Head of caudate nucleus (tissue), 42 donors: ENCODE measurements at places on chromosomes 16 and 17.

DNA sequence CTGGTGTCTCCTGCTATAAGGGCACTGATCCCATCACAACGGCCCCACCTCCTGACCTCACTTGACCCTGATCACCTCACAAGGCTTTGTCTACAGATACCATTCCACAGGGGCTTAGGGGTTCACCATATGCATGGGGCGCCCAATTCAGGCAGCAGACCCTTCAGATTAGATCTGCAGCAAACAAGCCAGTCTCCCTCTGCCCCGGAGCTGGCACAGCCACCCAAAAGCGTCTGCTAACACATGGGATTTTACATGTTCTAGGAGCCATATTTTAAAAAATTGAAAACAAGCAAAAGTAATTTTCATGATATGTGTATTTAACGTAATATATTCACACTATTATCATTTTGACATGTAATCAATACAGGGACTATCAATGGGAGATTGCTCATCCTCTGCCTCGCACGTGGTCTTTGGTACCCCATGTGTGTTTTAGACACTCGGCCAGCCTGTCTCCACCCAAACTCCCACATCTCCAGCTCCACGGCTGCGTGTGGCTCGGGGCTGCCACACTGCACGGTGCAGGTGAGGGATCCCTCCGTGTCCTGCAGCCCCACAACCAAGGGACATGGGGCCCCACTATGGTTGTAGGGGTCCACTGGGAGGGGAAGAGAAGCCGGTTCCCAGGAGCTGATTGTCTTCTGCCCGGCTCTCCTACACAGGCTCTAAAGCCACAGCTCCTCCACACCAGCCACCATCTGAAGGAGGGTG, 107.6 kb downstream of the RBFOX3 start:
- no peak for DNase-seq

GRCh38 chr17:57106107-57106835, 21.2 kb downstream of the AKAP1 start:
- DNase-seq = no peak

DNA sequence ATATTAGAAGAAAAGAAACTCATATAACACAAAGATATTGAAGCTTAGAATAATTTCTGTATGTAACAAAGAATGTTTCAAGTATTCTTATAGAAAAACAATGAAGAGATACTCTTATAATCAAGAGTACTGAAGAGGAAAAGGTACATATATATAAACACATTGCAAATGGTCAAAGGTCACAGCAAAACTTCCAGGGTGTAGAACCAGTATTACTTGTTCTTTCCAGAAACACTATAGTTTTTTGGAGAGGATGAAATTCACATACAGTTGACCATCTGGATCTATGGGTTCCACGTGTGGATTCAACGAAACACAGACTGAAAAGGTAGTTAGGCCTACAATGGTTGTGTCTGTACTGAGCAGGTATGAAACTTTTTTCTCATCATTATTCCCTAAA, 22.6 kb downstream of the PRPSAP1 start:
- no peak for DNase-seq

DNA sequence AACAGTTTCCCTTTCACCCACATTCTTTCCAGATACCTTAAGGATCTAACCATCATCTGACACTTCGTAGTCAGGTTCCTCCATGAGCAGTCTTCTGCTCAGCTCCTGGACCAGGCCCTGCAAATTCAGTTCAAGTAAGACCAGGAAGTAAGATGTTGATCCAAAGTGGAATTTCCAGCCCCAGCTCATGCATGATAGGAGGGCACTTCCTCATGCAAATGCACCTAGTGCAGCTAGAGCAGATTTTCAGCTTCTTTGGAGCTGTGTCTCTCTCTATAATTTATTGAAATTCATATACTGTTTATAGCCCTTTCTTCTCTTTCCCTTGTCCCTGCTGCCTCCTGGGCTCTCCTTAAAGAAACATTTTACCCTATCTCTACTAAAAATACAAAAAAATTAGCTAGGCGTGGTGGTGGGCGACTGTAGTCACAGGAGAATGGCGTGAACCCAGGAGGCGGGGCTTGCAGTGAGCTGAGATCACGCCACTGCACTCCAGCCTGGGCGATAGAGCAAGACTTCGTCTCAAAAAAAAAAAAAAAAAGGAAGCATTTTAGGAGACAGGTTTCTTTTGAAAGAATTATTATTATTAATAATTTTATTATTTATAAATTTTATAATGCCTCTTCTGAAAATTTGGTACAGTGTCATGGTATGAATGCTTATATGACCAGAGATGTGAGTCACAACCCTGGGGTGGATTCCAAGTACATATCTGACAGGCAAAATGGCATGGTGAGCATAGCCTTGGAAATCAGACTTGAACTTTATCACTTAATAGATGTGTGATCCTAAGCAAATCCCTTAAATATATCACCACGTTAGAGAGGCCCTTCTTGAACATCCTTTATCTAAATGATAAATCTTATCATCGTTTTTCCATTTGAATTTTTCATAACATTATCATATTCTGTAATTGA, 94.3 kb downstream of the SSH2 start:
- DNase-seq = no peak

DNA sequence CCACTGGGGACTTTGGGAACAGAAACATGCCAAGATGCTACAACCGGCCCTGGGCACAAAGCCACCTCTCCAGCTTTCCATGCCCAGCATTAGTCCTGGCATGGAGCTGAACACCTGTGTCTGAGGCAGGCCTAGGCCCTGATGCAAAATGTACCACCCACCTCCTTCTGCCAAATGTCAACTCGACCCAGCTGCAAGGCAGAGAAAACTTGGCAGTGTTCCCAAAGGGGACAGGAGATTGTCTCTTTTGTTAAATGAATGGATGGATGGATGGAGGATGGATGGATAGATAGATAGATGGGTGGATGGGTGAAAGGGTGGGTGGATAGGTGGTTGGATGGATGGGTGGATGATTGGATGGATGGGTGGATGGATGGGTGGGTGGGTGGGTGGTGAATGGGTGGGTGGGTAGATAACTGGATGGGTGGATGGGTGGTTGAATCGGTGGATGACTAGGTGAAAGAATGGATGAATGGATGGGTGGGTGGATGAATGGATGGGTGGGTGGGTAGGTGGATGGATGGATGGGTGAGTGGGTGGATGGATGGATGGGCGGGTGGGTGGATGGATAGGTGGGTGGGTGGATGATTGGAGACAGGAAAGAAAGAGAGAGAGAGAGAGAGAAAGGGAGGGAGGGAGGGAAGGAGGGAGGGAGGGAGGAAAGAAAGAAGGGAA, 73.4 kb upstream of the TNRC6C start:
- DNase-seq = no peak

DNA sequence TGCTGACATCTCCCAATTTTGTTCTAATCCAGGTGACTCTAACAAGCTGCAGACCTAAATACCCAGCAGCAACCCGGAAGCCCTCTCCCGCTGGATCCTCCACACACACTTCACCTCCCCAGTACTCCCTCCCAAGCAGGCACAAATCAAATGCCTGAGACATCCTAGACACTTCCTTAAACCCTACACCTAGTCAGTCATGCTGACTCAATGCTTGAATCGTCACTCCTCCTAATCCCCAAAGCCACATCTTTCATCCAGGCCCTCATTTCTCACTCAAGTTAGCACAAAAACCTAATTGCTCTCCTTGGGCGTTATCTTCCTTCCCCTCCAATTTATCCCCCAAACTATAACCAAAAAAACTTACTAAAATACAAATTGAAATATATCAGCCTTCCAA, 32.7 kb downstream of the CMC2 start:
- no peak for DNase-seq

GRCh38 chr17:48636177-48637018, 10.2 kb upstream of the HOXB9 start:
- no peak for DNase-seq

DNA sequence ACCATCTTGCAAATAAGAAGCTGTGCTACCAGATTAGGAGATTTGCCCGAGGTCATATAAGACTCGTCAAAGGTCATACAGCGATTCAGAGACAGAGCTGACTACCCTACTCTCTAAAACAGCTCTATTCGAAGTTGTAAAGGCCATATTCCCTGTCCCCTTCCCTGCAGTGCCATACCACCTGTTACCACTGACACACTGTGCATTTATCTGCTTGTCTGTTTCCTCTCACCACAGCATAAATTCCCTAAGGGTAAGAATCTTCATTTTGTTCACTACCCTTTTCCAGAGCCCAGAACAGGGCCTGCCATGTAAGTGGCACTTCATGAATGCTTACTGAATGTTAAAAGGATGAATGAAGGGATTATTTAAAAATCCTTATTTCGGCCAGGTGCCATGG, 3.4 kb upstream of the KSR1 start:
- no peak for DNase-seq

GRCh38 chr16:56041556-56042140, 149.6 kb upstream of the GNAO1 start:
- DNase-seq = peak; percentile 61

DNA sequence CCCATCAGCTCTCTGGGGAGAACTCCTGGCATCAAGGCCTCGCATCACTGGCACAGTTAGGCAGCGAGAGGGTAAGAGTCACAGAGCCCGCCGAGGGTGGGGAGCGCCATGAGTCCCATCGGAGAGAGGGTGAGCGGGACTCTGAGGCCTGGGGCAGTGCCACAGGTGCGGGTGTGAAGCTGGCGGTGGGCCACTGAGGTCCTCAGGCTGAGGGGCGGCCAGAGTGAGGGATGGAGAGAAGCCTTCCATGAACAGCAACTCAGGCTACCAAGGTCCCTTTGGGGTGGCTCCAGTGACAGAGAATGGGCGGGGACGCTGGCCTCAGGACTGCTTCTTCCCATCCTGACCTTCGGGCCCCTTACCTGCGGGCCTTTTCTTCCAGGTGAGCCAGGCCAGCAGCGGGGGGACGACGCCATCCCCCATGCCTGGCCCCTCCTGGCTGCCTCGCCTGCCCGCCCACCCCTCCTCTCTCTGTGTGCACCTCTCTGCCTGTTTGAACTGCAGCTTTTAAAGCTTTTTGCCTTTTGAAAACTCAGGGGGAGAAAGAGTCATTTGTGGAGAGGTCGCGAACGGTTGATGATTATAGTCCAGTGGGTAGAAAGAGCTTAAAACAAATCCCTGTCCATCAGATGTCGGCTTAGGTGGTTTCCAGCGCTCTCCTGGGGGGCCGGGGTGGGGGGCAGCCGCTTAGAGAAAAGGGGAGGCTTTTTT, 149.3 kb upstream of the GSE1 start:
- no peak for DNase-seq

DNA sequence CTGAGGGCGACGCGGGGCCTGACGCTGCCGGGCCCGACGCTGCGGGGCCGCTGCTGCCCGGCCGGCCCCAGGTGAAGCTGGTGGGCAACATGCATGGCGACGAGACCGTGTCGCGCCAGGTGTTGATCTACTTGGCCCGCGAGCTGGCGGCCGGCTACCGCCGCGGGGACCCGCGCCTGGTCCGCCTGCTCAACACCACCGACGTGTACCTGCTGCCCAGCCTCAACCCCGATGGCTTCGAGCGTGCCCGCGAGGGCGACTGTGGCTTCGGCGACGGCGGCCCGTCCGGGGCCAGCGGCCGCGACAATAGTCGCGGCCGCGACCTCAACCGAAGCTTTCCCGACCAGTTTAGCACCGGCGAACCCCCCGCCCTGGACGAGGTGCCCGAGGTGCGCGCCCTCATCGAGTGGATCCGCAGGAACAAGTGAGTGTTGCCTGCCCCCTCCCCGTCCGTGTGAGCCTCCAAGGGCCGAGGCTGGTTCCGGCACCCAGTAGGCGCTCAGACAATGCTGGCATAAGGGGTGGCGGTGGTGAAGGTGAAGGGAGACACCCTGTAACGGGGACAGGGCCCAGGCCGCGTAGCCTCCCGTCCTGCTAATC, 676 bp downstream of the CPD start:
- DNase-seq = peak; percentile 16

DNA sequence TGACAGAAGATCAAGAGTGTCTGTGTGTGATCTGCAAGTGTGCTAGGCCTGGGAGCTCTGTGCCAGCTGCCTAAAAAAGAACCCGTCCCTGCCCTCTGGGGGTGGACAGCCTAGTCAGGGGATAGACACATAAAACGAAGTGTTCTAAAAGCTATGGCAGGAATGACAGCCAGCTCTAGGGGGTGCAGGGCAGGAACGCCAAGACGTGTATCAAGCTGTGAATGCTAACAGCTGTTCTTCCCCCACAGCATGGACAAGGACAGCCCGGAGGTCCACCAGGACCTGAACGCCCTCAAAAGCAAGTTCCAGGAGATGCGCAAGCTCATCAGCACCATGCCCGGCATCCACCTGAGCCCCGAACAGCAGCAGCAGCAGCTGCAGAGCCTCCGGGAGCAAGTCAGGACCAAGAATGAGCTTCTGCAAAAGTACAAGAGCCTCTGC, 5.1 kb downstream of the RASD1 start:
- DNase-seq = peak; percentile 63

GRCh38 chr17:74749279-74750038, 1.0 kb downstream of the NHERF1 start:
- no peak for DNase-seq

- DNase-seq = no peak
Measured at GRCh38 chr16:11024333-11025053, 80.1 kb downstream of the CLEC16A start.

DNA sequence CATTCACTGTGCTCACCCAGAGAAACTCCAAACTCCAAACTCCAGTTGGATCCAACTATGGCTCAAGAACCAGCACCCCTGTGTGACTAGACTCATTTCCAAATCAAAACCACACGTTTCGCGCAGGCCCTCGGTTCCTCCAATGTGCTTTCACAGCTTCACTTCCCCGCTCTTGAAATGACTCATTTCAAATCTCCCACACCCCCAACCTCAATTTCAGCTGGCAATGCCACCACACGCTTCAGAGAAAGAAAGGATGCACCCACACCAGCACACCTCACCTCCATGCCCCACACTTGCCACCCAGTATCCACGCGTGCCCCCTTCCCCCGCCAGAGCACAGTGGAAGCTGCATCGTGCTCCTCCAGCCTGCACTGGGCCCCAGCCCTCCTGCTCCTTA, 9.0 kb downstream of the TMEM92 start:
- no peak for DNase-seq

DNA sequence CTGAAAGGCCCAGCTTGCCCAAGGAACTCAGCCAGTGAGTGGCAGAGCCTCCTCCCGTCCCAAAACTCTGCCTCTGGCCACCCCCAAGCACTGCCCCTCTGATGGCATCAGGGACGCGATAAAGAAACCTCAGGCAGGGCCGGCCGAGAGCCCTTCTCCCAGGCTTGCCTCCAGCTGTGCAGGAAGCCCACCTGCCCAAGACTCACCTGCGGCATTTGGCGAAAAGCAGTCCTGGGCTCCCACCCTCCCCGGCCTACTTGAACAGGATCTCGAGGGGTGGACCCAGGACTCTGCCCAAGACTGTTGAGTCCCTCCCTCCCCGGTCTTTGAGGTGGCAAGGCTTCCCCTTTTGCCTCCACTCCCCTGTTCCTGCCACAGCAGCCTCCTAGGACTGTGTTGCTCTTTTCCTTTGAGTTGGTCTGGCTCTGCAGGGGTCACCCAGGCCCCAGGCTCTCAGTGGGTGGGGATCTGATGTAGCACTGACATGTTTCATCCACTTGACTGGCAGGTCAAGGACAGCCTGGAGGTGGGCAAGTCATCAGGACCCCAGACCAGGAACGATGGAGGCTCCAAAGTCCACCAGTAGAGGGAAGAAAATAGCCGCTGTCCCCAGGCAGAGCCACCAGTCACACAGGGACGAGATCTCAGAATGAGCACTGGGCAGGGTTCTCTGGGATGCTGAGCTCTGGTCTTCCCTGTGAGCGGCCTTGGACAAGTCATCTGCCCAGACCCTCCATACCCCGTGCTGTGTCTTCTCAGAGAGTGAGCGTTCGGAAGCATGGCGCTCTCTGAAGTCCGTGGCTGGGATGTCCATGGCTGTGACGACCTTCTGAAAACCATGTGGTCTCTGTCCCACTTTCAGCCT, 111.0 kb upstream of the TNRC6C start:
- DNase-seq = no peak

- DNase-seq = no peak
Measured at GRCh38 chr16:84790301-84790700, 29.5 kb upstream of the CRISPLD2 start.
